ENCODE measurements at places on chromosomes 7 and 10.

DNA sequence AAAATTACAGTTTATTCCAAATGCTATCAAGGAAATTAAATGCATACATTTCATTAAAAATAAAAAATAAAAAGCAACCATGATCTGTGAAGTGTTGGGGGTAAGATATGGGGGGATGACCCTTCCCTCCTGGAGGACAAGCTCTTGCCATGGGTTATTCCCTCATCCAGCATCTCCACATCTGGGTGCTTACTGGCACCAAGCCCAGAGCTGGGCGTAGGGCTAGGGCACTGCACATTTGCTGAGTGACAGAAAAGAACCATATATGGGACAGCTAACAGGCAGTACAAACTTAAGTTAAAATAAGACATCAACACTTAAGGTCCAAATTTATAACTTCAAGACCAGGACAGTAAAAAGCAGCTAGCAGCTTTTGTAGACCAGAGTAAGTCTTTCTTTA lies 10.2 kb downstream of the CCDC6 start:
- no peak for DNase-seq

DNA sequence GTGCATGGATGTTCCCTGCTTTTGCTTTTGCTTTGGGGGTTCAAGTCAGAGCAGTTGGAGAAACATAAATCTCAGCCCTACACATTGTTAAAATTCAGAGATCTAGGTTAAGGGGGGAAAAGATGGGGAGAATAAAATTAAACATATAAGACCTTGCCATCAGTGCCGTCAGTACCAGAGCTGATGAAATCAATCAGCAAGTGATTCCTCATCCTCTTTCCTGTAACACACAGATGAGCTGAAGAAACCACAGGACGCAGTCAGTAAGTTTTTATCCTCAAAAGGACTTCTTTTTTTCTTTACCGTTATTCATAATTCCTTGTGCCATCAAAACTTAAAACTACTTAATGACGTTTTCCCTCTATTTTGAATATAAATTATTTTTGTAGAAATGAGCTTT lies 5.9 kb downstream of the HECW1 start:
- DNase-seq = no peak

DNA sequence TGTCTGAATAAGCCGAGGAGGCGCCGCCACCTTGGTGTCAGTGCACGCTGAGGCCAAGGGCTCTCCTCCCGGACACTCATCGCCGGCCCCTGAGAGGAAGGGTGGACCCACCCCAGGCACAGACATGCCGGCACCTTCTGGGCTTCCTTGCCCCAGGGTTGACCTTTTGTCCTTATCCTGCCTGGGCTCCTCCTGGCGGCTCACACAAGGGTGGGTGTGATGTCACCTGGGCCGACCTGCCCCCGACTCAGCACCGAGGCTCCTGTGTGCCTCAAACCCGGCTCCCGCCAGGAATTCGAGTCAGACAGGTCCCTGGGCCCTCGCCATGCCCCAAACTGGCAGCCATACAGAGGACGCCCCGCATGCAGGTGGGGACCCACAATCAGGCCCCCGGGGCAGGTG lies 17.7 kb upstream of the CFAP46 start:
- no peak for DNase-seq

DNA sequence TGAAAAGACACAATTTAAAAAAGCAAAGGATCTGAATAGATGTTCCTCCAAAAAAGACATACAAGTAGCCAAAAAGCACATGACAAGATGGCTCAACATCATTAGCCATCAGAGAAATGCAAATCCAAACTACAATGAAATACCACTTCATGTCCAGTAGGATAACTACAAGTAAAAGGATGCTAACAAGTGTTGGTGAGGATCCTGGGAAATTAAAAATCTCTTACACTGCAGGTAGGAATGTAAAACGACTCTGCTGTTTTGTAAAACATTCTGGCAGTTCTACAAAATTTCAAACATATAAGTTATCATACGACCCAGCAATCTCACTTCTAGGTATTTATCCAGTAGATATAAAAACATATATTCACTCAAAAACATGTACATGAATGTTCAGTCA lies 161.3 kb downstream of the SRPK2 start:
- DNase-seq = no peak

GRCh38 chr7:155804431-155804831 lies 7.8 kb downstream of the SHH start:
- no peak for DNase-seq

GRCh38 chr7:5064391-5065106 lies 18.9 kb downstream of the RBAK start:
- no peak for DNase-seq
